ENCODE measurements at places on chromosomes 12 and 14. TPM values are rescaled to one million over a fixed set of nuclear protein-coding genes. Genes with fewer than 3 reads are reported as not detected.

- no peak for DNase-seq
- no peak overlapping the region for H3K27ac ChIP-seq
- H3K27me3 ChIP-seq = no peaks in the 10 kb centered on the region
- no peaks in the 10 kb centered on the region for H3K36me3 ChIP-seq
- no peaks in the 10 kb centered on the region for H3K4me1 ChIP-seq
- H3K4me3 ChIP-seq = no peak overlapping the region
These were observed 1278.7 kb upstream of the USP15 start for GRCh38 chr12:60981473-60981872.

- H3K27ac ChIP-seq = no peak overlapping the region
- H3K27me3 ChIP-seq = no peaks in the 10 kb centered on the region
- no peaks in the 10 kb centered on the region for H3K36me3 ChIP-seq
- H3K4me3 ChIP-seq = no peak overlapping the region
These were observed 177.5 kb downstream of the AEBP2 start for GRCh38 chr12:19616781-19617180.

DNA sequence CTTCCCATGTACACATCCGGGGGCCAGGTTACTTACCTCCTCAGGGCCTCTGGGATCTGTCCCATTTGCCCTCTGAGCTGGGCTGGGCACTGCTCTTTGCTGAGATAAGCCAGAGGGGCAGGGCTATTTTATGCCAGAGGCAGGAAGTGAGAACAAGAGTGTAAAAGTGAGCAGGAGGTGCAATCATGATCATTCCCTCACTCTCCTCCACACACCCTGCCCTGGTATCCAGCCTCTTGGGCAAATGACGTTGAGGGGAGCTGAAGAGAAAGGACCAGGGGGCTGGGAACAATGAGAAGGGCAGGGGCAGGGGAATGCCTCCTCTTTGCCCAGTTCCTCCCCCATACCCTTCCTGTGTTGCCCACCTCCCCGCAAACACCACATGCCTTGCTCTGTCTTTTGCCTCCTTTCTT lies 4.2 kb downstream of the LPAR5 start:
- H3K36me3 ChIP-seq = no peaks in the 10 kb centered on the region
- no peak for DNase-seq
- H3K27me3 ChIP-seq = no peaks in the 10 kb centered on the region
- peaks cover 9% of the 10 kb centered on the region for H3K4me1 ChIP-seq
- no peak overlapping the region for H3K4me3 ChIP-seq

PLEK2 gene
- total RNA-seq = 4.4 TPM

DPY19L2 gene
- total RNA-seq = 9.6 TPM

PFKM gene
- total RNA-seq = 29.0 TPM

GRCh38 chr14:81200054-81200453 lies 20.7 kb downstream of the GTF2A1 start:
- no peaks in the 10 kb centered on the region for H3K36me3 ChIP-seq
- no peaks in the 10 kb centered on the region for H3K4me1 ChIP-seq
- DNase-seq = no peak
- H3K4me3 ChIP-seq = no peak overlapping the region

KRT6C gene
- total RNA-seq = 257 TPM

CLEC14A gene
- total RNA-seq = 33.1 TPM

DNA sequence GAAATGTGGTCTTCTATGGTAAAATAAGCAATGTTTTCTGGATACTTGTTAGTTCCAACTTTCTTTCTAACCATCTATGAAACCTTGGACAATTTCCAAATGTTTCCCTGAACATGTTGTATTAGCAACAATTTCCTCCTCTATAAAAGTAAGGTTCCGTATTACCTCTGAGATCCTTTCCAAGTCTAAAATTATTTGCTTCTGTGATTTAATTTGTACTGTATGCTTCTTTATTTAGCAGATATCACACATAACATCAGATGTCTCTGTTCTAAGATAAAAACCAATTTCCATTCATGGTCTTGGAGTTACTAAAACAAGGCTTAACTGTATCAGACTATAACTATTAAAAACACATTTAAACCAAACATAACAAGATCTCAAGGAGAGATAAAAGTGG lies 177.2 kb downstream of the FOXA1 start:
- no peaks in the 10 kb centered on the region for H3K4me1 ChIP-seq
- H3K27ac ChIP-seq = no peak overlapping the region

- H3K4me3 ChIP-seq = peak overlapping the region; percentile 22
- DNase-seq = no peak
- no peak overlapping the region for H3K27ac ChIP-seq
- H3K27me3 ChIP-seq = no peaks in the 10 kb centered on the region
- H3K36me3 ChIP-seq = no peaks in the 10 kb centered on the region
These were observed 261.5 kb downstream of the PCNX1 start for GRCh38 chr14:71168564-71169427.

DNA sequence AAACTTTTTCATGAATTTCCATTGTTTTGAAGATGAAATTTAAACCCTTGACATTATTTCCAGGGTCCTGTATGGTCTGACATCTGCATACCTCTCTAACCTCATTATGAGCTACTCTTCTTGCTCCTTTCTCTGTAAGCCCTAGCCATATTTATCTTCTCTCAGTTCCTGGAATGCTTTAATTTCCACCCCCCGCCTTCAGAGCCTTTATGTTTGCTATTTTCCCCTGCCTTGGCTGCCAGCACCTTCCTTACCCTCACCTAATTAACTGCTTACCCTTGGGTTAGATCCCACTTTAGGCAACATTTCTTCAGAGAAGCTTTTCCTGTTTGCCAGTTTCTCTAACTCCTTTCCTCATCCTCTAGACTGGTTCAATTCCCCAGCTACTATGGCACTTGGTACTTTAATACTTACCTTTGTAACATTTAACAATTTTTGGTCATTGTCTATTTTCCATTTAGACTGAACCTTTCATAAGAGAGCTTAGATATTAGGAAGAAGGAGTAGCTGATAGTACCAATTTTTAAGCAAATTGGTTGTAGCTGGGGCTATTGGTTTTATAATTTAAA lies 6.0 kb downstream of the STYX start:
- H3K27me3 ChIP-seq = no peaks in the 10 kb centered on the region
- DNase-seq = no peak
- H3K4me3 ChIP-seq = no peak overlapping the region
- H3K27ac ChIP-seq = no peak overlapping the region
- H3K36me3 ChIP-seq = no peaks in the 10 kb centered on the region

GRCh38 chr12:24240707-24241106 lies 291.2 kb upstream of the SOX5 start:
- DNase-seq = no peak
- no peaks in the 10 kb centered on the region for H3K4me1 ChIP-seq
- H3K4me3 ChIP-seq = no peak overlapping the region

GRCh38 chr12:12488823-12489550 lies 73.7 kb downstream of the DUSP16 start:
- H3K27me3 ChIP-seq = no peaks in the 10 kb centered on the region
- H3K27ac ChIP-seq = no peak overlapping the region
- no peak for DNase-seq
- H3K4me1 ChIP-seq = no peaks in the 10 kb centered on the region
- no peaks in the 10 kb centered on the region for H3K36me3 ChIP-seq
- no peak overlapping the region for H3K4me3 ChIP-seq
